Mesenteric fat pad (tissue), 1 donor: ENCODE measurements at places on chromosomes 13 and 19.

- no peak for DNase-seq
Measured at GRCh38 chr13:67075239-67075638, 154.9 kb downstream of the PCDH9 start.

- DNase-seq = no peak
Measured at GRCh38 chr13:108769213-108770070, 140.0 kb downstream of the MYO16 start.

GRCh38 chr19:49680421-49681351 is 3.6 kb downstream of the PRMT1 start:
- DNase-seq = peak; percentile 97

DNA sequence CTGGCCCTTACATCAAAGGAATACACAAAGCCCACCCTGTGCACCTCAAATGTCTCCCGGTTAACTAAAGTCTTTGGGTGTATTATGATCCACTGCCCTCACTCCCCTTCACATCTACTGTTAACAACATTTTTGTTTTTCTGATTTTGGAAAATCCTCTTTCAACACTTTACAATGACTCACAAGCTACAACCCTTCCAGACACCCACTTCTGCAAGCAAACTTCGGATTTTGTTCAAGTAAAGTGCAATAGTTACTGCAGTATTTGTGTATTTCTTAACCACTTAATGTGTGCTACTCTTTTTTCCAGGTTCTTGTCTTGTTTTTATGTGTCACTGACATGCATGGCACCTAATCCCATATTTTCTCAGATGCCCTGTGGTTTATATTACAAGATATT is 101.1 kb downstream of the EDNRB start:
- DNase-seq = no peak

GRCh38 chr13:92575777-92576176 is 650.8 kb upstream of the GPC6 start:
- no peak for DNase-seq

- DNase-seq = no peak
Measured at GRCh38 chr13:39023316-39023715, 14.6 kb downstream of the PROSER1 start.

DNA sequence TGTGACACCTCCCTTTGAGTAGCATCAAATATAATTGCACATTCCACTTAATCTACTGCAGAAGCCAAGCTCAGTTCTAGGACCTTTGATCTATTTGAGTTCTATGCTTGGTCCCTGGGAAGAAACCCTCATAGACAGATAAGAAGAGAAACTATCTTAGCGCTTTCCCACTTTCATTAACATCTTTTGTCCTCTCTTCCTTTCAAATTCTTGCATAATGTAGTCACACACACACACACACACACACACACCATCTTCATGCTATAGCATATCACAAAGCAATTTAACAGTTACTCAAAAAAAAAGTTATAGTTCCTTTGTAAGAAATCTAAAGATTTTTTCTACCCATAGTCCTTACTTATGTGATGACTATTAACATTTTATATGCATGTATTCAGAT is 735.9 kb upstream of the PCDH9 start:
- no peak for DNase-seq

- no peak for DNase-seq
Measured at GRCh38 chr19:996051-996838, 4.0 kb upstream of the GRIN3B start.

DNA sequence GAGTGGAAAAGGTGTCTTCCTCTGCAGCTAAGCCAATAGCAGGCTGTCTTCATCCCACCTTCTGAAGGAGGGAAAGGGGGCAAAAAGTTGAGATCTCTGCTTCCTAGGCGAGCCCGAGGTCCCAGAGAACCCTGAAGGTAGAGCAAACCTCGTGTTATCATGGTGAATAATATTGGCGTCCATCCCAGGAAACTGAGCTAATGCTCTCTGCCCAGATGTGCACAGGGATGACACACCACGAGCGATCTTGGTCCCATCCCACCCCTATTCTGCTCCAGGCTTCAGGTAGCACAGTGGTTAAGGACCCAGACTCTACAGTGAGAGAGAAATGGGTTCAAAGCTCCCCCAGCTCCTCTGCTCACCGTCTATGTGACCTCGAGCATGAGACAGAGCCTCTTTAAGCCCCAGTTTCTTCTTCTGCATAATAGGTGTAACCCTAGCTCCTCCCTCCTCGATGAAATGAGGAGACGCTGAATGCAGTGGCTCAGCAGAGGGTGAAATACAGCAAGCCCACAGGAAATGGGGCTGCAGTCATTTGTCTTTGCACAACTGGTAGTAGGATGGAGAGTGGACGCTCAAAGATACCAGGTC is 9.9 kb upstream of the CEACAM20 start:
- peak; percentile 22 for DNase-seq

- no peak for DNase-seq
Measured at GRCh38 chr13:105972306-105972721, 563.1 kb downstream of the EFNB2 start.

DNA sequence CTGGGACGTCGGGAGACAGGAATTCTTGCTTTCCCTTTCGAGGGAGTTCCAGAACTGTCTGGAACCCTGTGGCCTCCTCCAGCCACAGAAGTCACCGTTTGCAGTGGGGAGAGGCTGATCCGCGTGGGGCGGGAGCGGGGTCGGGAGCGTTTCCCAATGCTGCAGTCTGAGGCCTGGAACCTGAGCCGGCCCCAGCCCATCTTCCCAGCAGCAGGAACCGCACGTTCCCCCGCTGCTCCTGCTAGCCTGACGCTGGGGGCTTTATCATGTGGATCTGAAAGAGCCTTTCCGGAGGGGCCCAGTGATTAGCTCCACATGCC is 13.4 kb downstream of the DPP9 start:
- no peak for DNase-seq

DNA sequence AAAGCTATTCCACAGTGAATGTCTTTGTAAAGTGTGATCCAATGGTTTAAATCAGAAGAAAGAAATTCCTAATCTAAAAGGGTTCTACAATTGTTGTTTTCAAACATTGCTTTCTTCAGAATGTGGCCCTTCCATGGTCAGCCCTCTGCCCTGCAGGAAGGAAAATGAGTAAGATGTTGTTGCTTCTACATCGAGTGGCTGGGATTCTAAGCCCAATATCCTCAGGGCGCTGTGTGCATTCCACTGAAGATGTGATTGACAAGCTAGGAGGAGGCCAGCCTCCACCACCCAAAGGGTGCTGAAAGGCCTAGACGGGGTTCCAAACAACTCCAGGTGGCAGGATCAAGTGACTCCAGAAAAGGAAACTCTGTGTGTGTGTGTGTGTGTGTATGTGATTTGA is 316.9 kb upstream of the TSHZ3 start:
- no peak for DNase-seq

GRCh38 chr19:12034198-12034597 is 1.3 kb downstream of the ZNF433 start:
- no peak for DNase-seq

GRCh38 chr19:28915202-28915601 is 297.7 kb downstream of the UQCRFS1 start:
- DNase-seq = no peak

DNA sequence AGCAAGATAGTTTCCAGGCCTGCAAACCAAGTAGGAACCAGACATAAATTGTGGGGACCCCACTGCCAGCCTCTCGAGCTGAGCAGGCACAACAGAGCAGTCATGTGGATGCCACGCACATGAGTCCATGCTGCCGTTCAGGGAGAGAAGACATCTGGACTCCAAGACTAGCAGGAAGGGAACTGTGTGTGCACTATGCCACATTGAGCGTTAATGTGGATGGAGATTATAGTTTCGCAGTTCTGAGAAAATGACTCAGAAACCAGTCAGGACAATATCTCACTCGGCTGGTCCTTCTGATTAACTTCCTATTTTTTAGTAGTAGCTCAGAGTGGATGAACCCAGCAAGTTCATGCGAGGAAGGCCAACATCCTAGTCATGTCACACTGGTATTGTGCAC is 124.9 kb downstream of the CRYL1 start:
- DNase-seq = peak; percentile 49

DNA sequence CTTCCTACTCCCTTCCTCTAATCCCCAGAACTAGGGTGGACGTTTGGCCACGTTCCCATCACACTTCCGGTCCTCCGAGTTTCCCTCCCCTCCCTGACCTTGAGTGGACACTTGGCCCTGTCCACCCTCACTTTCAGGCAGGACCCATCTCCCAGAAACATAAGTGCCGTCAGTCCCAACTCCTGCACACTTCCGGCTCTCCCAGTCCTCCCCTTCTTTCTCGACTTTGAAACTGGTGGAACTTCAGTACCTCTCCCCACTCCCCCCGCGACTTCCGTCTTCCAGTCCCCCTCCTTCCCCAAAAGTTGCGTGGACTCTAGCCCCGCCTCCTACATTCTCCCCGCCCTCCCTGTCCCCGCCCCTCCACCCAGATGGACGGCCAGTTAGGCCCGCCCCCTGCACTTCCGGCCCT is 278 bp upstream of the ZNF274 start:
- DNase-seq = no peak

GRCh38 chr19:42269478-42270345 is 660 bp downstream of the CIC start:
- DNase-seq = no peak

DNA sequence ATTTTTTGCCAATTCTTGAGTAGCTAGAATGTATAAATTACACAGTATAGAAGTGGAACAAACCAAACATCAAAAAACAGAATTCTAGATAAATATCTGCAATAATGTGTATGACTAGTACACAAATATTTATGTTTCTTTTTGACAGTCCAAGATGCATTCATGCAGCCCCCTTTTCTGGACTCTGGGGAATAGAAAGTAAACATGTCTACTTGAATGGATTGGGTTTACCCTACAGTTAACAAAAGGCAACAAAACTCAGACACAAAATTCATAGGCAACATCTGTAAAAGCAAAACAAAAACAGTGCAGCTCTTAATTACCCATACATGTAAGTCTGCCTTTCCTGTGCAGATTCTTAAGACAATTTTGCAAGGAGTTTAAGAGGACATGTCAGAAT is 419.4 kb upstream of the DACH1 start:
- DNase-seq = no peak

GRCh38 chr13:30880856-30881155 is 25.3 kb upstream of the MEDAG start:
- no peak for DNase-seq

DNA sequence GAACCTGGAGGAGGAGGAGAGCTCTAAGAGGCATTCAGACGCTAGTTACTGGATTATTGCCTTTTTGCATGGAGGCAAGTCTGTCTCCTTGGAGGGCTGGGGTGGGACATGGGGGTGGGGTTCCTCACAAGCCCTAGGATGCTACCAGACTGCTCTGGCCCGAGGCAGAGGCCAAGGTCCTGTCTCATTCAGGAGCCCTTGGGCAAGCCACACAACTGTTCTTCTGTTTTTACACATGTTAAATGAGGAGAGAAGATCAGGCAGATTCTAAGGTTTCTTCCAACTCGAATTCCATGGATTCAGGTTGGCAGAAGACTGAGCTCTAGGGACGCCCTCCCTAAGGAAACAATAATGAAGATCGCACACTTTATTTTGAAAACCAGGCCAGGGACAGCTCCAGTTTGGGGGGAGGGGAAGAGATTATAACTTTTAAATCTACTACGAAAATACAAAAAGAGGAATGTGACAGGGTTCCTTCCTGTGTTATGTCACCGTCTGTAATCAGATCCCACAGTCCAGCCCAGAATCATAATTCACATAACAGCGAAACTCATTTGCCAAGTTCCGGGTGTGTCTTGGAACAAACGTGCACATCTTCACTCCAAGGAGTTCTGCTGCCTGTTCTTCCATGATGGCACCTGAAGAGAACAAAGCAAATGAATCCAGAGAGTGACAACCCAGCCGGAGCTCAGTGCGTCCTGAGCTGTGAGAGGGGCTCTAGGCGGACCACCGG is 25.2 kb downstream of the IL17D start:
- peak; percentile 35 for DNase-seq

DNA sequence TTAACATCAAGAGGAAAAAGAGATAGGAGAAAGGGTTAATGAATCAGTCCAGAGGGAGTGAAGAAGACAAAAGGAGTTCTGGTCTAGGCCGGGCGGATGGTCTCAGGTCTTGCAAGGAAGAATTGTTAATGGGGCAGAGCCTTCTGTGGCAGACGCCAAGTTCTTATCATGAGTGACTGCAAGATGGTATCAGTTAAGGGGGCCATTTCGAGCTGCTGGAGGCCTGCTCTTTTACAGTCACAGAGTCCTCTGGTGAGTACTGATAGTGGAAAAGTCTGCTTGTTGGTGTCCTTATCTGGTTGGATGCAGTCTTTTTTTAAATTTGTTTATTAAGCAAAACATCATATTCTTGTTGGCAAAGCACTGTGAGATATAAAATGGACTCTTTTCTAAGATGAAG is 590.9 kb upstream of the SGCG start:
- DNase-seq = no peak

DNA sequence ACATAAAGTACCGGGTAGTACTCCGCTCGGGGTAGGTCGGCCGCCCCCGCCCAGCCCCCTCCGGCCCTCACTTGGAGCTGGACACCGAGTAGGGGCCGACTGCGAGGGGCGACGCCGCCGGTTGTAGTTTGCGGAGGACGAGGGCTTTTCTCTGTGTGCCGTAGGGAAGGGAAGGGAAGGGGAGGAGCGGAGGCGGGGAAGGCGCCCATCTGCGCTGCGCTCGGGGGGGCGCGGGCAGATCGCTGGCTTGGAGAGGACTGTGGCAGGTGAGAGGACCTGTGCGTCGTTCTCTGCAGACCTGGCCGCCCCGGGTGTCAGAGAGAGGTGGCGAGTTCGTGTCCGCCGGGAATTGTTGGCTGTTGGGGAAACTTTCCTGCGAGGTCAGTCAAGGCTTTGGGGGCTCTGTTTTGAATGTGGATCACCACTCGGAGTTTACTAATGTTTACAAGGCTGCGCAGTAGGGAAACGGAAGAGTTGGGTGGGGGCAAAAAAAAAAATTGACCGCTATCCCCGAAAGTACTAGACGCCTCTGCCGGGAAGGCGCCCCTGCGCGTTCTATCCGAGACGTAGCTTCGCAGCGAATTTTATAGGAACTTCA is 1.4 kb downstream of the ING1 start:
- no peak for DNase-seq

- DNase-seq = no peak
Measured at GRCh38 chr19:44682807-44683206, 11.5 kb downstream of the CEACAM19 start.

DNA sequence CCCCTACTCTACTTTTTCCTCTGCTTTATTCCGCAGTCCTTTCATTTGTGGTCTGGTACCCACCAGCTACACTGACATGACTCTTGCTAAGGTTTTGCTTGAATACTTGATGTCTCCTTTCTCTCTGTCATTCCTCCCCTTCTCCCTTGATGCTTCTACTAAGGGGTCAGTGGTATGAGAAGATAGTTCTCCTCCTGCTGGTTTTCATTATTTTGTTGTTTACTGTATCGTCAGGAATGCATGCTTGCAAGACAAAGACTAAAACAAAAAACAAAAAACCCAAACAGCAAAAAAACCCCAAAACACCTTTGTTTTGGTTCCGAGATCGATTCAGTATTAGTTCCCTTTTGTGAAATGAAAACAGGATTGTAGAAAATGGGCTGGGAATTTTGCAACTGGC is 59.5 kb downstream of the PCCA start:
- no peak for DNase-seq

- DNase-seq = no peak
Measured at GRCh38 chr19:28429356-28429755, 783.6 kb downstream of the UQCRFS1 start.

GRCh38 chr13:113607889-113608635 is 23.5 kb downstream of the TFDP1 start:
- no peak for DNase-seq
